ENCODE measurements at places on chromosomes 5 and 9. TPM values are rescaled to one million over a fixed set of nuclear protein-coding genes. Genes with fewer than 3 reads are reported as not detected.

GRCh38 chr5:6371079-6371810 lies 7.1 kb downstream of the MED10 start:
- no peak for DNase-seq

DNA sequence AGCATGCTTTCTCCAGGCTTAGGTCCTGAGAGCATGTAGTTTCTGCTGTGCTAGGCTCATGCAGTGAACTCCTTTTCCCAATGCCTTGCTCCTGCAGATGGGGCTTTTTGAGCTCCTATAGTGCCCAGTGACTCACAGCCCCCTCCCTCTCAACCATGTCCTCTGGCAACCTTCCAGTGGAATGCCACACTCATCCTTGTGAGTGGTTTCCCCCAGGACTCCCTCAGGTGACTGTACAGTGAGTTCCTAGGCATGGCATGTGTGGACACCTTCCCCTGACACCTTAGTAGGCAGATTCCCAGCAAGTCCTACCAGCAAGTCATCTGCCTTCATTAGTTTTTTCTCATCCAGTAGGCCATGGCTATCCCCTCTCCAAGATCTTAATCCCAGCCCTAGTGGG lies 72.4 kb upstream of the CXCL14 start:
- DNase-seq: no peak

DNA sequence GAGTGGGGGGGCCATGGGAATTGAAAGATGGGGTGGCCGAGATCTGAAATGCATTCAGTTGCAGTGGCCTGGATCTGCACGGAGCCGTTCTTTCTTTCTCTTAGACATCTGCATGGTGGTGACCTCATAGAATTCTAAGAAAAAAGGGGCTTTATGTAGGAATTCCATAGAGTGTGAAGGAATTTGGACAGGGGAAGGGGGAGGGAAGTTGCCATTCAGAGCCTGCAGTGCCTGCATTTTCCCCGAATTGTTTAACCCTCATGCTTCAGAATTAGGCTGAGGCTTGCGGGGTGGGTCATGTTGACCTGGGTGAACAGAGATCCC lies 4.9 kb downstream of the NEK6 start:
- no peak for DNase-seq

- no peak for DNase-seq
Observed at GRCh38 chr9:4442806-4443205, 47.5 kb upstream of the SLC1A1 start.

Gene TIMD4
- 1.3 TPM for polyA plus RNA-seq

Gene ARHGEF28
- 8.2 TPM for polyA plus RNA-seq

Gene DMRTA1
- polyA plus RNA-seq: 2.5 TPM
